ENCODE measurements at places on chromosomes 16 and 17.

GRCh38 chr17:47117386-47117785 lies 71.7 kb downstream of the CDC27 start:
- DNase-seq = no peak

DNA sequence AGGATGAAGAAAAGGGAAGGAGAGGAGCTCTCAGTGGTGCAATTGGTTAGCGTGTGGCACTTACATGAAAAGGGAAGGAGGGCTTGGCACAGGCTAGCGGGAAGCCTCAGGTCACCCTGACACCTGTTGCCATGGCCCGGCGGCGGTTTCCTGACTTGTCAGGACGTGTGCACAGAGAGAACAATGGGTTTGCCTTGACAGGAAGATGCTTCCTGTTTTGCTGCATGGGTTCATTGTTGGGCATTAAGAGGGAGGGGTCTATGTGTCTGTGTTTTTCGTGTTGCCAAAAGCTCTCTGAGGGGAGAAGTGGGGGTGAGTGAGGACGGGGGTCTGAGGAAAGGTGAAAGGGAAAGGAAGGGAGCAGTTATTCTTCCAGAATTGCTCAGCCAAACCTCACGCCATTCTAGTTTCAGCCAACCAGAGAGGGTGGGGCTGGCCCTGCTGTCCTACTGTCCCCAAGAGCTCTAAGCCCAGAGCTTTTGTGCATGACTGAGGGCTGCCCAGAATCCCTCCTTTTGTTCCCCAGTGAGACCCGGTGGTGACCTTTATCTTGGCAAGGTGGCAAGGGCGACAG lies 17.1 kb upstream of the CCR7 start:
- DNase-seq = no peak

GRCh38 chr16:72847187-72848027 lies 200.5 kb downstream of the ZFHX3 start:
- peak; percentile 61 for DNase-seq

DNA sequence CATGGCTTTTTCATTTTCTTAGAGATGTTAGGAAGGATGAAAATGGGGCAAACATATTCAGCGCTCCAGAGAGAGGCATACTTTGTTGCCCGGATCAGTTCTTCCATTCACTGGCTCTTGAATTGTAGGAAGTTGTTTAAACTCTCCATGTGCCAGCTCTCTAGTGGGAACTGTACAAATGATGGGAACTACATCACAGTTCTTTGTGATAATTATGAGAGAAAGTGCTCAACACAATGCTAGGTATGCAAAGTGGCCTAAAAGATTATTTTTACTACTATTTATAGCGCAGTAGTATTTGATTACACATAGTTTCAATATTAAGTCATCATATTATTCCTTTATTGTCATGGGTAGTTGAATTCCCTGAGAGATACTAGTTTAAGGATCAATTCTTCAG lies 268.5 kb downstream of the RBFOX1 start:
- DNase-seq = peak; percentile 2

DNA sequence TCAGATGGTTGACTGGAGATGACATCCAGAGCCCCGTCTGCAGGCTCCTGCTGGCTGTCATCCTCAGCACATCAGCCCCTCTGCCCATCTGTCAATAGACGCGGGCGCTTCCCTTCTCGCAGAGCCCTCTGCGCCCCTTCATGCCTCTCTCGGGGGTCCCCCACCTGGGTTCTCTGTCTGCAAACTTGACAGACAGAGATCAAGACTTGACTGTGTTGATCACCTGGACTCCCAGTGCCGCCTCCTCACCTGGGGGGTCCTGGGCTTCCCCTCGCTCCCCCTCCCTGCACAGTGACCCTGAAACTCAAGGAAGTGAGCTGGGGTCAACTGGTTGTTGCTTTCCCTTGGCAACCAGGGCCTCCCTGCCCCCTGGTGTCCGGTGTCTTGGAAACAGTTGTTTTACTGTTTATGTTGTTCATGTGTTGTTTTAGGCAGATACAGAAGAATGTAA lies 31.9 kb downstream of the RNF213 start:
- no peak for DNase-seq

DNA sequence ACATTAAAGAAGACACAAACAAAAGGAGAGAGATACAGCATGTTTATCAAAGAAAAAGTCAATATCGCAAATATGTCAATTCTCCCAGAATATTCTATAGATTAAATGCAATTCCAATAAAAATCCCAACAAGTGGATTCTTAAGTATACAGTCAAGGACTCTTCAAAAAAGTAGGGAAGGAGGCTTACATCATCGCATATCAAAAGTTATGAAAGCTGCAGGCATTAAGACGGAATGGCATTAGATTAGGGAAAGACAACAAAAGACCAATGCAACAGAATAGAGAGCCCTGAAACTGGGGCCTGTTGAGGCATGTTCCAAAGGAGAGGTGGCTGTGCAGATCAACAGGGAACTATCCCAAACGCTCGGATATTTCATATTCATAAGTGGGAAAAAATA lies 76.0 kb downstream of the MARCHF10 start:
- DNase-seq = no peak

GRCh38 chr17:16989953-16990860 lies 18.3 kb upstream of the TNFRSF13B start:
- DNase-seq = peak; percentile 78

GRCh38 chr16:71883849-71884638 lies at the start of gene ZNF821:
TSS of gene ZNF821 (minus strand) at chr16:71884182. CDS start at chr16:71879946, 4,236 bp downstream.
- DNase-seq = peak; percentile 82

- no peak for DNase-seq
These were observed 83.7 kb upstream of the CRHR1 start for GRCh38 chr17:45700171-45701090.

GRCh38 chr17:56074361-56074890 lies 78.8 kb upstream of the ANKFN1 start:
- DNase-seq = no peak
